ENCODE measurements at places on chromosomes 3 and 15. TPM values are rescaled to one million over a fixed set of nuclear protein-coding genes. Genes with fewer than 3 reads are reported as not detected.

Gene MOBP
- polyA plus RNA-seq: not detected

GRCh38 chr15:36550650-36551049 lies 28.8 kb upstream of the CDIN1 start:
- DNase-seq: no peak

Gene PARP9
- 26.9 TPM for polyA plus RNA-seq

GRCh38 chr3:187743195-187744141 lies 1.8 kb downstream of the BCL6 start:
- DNase-seq: no peak

- DNase-seq: no peak
These were observed 454.4 kb downstream of the WDR72 start for GRCh38 chr15:53305101-53305500.

Gene GP5
- 0.02 TPM for polyA plus RNA-seq

DNA sequence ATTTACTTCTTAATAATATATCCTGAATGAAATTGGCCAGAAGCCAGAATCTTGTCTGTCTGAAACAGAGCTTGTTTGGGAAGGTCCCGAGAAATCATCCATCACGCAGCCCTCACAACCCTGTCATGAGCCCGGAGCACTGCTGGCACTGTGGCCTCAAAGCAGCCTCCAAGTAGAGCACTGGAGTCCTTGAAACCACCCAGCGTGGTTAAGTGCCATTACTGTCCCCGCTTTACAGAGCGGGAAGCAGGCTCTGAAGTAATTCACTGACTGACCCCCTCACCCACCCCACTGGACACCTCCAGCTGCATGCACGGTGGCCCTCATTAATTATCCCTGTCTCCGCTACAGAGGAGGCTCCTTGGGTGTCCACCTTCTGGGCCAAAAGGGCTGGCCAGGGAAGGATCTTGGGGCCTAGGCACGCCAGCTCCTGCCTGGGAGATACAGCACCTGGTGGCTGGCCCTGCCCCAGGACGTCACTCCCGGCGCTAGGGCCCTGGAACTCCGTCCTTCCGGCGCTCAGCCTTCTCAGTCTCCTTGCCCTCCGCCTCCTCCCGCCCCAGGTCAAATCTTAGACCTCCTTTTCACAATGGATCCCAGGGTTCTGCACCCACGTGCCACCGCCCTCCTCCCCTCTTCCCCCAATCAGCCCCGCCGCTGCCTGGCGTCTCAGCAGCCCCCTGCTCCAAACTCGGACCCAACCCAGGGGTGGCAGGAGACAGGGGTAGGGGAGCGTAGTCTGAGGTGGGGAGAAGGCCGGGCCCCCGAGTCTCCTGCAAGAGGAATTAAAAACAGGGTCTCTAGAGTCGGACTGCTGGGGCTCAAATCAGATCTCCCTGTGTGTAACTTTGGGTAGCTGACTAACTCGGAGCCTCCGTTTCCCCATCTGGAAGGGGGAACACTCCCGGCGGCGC lies 1.1 kb downstream of the TKT start:
- DNase-seq: no peak

DNA sequence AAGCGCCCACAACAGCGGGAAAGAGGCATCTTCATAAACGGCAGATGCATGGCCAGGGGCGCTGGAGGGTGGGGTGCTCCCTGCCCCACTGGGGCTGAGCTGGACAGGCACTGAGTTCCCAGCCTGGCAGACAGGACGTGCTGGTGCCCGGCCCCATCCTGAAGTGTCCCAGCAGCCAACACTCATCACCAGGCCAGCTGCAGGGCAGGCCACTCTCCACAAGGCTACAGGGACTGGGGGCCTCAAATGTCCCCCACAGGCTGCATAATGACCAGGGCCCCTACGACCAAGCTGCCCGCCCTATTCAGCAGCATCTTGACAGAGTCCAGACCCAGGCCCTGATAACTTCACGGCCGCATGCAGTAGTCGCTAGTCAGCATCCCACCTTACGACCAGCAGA lies 124.1 kb upstream of the IQSEC1 start:
- DNase-seq: no peak

GRCh38 chr15:93583552-93583951 lies 494.5 kb upstream of the RGMA start:
- DNase-seq: no peak

Gene CYP1A2
- not detected for polyA plus RNA-seq

DNA sequence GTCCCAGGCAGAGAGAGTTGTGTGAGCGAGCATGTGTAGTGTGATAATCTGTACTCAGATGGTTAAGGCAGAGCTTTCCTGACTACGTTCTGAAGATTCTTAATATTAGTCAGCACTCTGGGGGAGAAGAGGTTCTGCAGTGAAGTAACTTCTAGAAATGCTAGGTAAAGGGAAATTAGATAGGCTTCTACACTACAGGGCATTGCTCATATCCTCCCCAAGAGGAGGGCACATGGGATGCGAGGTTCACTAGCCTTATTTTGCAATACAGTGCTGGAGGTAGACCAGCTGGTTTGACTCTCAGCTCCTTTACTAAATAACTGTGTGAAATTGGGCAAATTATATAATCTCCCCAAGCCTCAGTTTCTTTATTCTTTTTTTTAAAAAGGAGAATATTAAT lies 300.3 kb upstream of the PDZRN3 start:
- no peak for DNase-seq

- DNase-seq: peak; percentile 9
These were observed 1165.1 kb downstream of the ROBO2 start for GRCh38 chr3:78204977-78205376.

Gene FRMD5
- 0.83 TPM for polyA plus RNA-seq

Gene NT5DC2
- 186 TPM for polyA plus RNA-seq

Gene VEPH1
- polyA plus RNA-seq: 17.9 TPM

Measured in BJ (cell line).